Activated CD4-positive, alpha-beta T cell treated with anti-CD3 and anti-CD28 coated beads, Interleukin-2, amount 50 U/mL, for 24 hours (primary cell): ENCODE measurements at places on chromosomes 3 and 15.

DNA sequence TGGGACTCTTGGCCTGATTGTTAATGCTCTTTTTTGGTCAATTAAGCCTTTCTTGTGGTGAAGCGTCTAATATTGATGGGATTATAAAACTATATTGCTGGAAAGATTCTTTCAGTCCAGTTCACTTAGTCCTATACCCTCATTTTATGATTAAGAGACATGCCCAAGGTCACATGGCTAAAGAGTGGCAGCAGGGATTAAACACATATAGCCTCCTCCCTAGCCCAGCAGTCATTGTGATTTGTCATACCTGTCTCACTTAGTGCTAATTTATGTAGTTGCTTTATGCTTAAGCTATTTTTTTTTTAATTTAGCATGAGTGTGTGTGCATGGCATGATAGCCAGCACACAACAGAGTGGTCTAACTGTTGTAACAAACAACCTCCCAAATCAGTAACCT lies 9.5 kb downstream of the PARP14 start:
- no peak for DNase-seq

DNA sequence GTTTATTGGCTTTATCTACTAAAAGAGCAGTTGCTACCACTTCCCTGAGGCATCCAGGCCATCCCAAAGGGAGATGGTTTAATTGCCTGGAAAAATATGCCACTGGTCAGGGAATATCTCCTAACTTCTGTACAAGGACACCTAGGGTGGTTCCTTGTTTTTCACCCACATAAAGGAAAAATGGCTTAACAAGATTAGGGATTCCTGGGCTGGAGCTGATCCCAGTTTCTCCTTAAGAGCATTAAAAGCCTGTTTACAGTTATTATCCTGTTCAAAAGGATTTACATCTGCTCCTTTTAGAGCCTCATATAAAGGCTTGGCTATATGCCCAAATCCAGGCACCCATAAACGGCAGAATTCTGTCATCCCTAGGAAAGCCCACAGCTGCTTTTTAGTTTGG lies 70.2 kb upstream of the WNT7A start:
- DNase-seq = no peak

DNA sequence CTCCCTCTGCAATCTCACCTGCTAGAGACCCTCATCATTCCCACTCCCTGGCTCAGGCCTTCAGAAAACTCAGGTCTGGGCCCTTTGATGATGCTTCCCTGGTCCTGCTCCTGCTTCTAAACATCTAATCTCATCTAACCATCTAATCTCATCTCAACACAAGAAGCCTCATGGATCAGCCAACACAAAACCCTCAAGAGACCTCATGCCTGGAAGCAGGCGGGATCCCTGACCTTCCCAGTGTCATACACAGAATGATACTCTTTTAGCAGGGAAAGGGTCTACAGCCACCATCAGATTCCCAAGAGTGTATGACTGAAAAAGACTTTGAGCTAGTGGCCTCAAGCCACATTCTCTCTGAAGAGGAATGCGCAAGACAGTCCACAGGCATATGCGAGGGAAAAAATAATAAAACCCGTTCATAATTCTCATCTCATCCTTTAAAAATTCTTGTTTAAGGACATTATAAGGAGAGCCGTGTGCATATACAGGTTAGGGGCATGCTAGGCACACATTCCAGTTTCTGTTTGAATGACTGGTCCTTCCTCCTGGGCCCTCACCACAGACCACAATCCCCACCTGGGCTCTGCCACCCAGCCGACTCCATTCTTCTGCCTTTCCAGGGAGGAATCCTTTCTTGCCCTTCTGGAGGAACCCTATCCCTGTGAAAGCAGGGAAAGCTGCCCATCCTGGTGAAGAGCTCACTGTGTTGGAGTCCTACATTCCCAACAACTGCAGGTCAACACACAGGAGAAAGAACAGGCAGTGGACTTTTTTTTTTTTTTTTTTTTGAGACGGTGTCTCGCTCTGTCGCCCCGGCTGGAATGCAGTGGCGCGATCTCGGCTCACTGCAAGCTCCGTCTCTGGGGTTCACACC lies 2.2 kb downstream of the ZXDC start:
- no peak for DNase-seq

DNA sequence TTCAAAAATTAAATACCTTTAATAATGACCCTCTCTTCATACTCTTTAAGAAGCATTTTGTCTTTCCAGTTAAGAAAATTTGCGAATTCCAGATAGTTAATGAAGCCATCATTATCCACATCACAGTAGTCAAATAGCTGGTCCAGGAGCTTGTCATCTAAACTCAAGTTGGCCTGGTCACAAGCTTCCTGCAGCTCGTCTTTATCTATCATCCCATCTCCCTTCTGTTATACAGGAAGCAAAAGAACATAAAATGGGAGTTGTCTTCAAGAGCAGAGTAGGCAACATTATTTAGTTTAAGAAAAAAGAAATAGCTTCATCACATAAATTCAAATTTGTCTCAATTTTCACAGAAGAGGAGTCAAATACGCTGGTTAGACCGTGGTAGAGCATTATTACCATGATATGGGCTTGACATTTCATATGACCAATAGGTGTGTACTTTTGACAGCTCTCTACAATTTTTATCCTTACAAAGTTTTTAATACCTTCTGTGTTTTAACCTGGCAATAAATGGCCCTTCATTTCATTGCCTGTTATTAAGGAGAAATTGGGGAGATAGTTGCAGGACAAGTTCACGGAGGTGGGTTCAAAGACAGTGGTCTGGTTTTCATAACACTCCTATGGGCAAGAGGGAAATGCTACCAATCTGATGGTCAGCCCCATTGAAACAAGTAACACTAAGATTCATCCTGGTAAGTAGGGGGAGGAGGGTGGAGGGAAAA lies 45.4 kb downstream of the EFHB start:
- no peak for DNase-seq

GRCh38 chr3:99945328-99945995 lies 127.8 kb downstream of the CMSS1 start:
- no peak for DNase-seq

DNA sequence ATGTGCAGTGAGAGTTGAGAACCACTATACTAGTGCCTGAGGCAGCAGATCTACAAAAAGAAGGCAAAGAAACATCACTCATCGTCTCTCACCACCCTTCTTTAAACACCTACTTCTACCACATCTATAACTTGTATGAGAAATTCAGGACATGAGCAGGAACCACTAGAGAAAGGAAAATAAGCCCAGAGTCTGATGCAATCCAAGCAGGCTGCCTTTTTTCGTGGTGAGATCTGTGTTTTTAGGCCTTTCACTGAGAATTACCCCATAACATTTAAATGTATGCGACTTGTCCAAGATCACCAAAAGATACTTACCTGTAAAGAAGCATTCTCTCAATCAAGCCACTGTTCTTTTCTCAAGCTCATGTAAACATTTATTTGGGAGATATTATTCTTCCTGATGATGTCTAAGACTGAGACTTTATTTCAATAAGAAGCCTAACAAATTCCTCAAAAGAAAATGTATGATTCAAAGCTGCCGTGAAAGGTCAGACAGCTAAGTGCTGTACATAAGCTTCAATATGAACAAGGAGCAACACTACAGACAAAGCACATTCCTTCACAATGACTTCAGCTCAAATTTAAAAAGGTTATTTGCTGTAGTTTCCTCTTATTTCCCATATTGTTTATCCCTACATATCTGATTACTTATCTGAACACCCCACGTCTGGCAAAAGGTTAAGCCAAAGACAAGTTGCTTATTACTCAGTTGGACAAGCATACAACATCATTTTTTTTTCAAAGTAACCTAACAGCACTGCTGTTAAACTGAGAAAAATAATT lies 16.5 kb downstream of the SPICE1 start:
- no peak for DNase-seq

DNA sequence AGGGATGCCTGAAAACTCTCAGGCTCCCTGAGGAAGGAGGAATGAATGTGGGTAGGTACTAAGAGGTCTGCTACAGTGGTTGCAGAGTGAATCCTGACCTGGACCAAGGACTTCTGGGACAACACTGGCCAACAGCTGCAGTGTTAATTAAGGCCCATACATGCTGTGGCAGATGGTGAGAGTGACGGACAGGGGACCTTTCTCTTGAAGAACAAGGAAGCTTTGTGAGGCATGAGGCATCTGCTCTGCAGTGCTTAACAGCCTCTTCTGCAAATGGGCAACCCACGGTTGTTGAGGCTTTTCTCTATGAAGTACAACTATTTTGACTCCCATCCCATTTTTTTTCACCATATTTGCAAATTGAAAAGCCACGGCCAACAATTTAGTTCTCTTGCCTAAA lies 26.6 kb upstream of the ACAN start:
- DNase-seq = no peak

- DNase-seq = no peak
These were observed 32.7 kb downstream of the CCNL1 start for GRCh38 chr3:157127268-157127667.

- DNase-seq = no peak
These were observed 1.3 kb downstream of the FRMD5 start for GRCh38 chr15:44193651-44194322.

DNA sequence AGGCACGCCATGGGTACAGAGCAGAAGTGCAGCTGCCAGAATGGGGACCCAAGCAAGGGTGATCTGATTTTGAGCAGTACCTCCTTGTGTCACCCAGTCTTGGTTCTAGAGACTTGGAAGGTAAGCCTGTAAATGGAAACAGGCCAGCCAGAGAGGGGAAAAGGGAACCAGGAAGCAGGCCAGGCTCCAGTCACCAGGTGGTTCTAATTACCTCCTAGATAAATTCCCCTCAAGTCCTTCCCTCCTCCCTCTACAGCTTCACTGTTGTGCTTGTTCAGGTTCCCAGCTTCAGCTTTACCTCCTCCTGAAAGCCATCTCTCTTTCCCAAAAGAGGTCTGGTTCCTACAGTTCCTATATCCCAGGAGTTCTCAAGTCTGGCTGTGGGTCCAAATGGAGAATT lies 58.8 kb upstream of the SLC7A14 start:
- DNase-seq = no peak

DNA sequence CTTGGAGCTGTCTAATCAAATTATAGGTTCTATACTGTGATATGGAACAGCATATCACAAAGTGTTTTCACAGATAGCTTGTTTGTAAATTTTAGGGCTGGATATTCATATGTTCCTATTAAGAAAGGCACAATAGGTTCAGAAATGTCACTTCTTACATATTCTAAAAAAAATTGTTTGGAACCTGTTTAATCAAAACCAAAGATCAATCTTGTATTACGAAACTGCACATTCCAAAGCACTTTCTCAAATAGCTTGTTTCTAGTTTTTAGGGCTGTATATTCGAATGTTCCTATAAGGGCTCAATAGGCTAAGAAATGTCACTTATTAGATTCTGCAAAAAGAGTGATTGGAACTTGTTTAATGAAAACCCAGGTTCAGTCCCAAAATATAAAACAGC lies 67.4 kb upstream of the OSBPL11 start:
- no peak for DNase-seq

- no peak for DNase-seq
These were observed 2.0 kb downstream of the FOXP1 start for GRCh38 chr3:71581457-71582035.

DNA sequence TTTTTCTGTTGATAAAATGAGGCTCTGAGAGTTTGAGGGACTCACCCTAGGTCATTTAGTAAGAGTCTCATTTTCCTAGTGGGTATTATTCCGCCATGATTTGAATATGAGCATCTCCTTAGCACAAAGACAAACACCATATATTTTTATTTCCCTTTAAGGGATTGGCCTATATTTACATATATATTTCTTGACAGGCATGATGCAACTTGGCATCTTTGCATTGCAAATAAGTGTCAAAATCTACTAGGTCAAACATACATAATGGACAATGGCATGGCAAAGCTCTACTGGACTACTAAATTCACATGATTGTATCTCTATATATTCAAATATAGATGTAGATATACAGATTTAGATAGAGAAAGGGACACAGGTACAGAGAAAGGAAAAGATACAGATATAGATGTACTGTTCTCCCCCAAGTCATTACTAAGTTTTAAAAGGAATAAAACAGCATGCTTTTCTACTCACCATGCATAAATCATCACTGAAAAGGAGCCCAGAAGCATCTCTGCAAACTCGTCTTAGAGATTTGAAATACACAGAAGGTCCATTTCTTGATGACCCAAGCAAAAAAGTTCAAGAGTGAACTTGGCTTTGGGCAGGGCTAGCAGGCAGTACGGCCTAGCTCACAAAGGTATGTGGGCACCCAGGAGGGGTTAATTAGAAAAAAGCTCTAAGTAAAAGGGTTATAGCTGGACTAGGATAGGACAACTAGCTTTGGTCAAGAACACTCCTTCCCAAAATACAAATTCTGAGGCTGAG lies 495.8 kb downstream of the NTRK3 start:
- no peak for DNase-seq

DNA sequence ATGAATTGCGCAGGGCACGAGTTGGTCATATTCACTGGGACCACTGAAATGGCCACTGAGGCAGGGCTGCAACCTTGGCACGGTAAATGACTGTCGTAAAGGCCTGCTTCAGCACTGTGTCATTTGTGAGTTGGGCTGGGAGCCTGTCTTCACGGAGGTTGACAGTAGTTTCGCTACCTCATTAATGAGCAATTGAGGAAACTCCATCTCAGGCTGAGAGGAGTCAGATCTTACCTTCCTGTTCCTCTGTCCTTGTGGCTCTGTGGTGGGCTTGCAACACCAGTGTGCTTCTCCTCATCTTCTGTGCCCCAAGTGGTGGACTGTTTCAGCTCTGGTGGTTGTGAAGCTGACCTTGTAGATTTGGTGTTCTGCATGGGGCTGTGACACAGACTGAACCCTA lies 80.1 kb upstream of the EIF1B start:
- DNase-seq = no peak

DNA sequence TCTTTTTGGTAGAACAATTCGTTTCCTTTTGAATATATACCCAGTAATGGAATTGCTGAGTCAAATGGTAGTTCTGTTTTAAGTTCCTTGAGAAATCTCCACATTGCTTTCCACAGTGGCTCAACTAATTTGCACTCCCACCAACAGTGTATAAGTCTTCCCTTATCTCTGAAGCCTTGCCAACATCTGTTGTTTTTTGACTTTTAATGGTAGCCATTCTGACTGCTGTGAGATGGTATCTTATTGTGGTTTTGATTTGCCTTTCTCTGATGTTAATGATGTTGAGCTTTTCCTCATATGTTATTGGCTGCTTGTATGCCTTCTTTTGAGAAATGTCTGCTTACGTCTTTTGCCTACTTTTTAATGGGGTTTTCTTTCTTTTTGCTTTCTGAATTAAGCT lies 270.6 kb upstream of the MEIS2 start:
- no peak for DNase-seq

- DNase-seq = no peak
These were observed 19.4 kb downstream of the CMTM8 start for GRCh38 chr3:32257641-32258438.

DNA sequence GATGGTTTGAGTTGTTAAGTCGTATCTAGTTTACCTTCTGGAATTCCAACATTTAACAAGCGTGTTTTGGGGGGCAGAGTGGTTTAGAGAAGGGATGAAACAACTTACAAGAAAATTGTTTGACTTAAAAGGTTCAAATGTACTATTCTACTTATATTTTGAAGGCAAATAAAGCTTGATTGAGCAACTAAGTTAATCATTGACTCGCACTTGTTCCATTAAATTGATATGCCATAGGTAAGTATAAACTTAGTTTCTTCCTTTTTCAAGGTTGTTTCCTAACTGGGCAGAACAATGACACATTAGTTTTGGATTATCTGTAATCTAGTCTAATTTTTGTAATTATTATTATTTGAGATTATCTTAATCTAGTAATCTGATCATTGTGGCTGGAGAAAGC lies 48.3 kb upstream of the CPNE4 start:
- no peak for DNase-seq
